NCI-H146 (cell line): ENCODE measurements at places on chromosomes 7 and 10.
A peak's percentile ranks its signal among the peaks of the same experiment; 100 is the strongest.

DNA sequence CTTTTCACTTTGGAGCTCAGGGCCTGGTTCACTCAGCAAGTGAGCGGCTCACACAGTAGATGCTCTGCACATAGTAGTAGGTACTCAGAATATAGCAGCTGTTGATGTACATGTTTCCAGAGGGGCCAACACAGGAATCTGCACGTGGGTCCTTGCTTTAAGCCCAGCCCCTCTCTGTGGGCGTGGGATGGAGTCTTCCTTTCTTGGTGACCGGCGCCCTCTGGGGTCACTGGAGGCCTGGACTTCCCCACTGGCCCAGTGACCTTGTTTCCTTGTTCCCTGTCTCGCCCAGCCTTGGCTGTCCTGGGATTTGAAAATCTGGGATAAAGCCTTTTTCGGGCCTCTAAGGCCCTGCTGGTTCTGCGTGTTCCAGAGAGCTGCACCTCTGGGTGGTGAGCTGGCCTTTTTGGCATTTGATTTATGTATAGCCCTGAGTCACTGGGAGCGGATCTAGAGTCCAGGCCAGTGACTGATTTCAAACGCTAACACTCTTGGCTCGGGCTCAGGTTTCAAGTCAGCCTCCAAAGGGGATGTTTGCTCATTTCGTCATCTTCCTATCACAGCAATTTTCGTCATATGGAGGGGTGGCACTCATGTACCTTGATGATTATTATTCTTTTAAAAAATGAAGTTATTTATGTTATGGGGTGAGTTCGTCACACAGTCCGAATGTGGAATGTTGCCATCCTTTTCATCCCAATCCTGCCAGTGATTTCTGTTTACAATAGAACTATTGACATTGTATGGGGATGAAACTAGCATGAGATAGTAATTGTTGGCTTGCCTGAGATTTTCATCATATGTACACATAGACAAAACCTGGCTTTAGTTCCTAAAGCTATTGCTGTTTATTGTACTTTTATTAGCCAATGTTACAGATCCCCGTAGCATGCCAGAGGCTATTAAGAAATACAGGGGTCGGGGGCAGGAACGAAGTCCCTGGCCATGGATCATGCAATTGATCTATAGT is 65.5 kb downstream of the CUX1 start:
- peak; percentile 65 for DNase-seq

DNA sequence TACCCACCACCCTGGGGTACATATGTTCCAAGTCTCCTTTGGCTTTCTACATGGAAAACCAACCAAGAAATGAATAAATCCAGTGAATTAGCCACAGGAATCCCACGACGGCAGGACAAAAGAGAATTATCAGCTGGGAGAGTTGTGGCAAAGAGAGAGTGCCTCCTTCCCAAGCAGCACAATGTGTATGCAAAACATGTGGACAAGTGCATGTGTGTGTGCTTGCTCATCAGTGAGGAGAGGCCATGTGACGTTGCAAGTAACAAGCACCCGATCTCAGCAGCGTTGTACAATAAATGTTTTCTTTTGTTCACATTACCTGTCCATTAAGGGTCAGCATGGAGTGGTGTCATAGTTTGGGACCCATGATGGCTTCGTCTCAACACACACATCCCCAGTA is 50.0 kb upstream of the EMX2 start:
- no peak for DNase-seq

DNA sequence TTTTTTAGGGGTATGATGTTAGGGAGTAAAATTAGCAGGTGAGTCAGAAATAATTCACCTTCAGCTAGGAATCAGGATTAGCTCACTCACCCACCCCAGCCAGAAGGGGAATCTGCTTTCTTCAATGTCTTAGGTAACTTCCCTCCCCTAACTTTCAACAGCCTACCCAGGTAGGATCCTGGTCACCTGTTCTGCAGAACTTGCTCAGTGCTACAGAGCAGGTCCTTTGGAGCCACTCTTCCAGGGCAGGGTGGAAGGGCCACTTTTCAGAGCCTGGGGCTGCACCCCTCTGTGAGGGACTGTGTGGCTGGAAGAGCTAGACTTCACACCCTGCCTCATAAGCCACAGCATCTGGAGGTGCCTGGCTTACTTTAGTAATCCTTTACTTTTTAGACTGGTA is 58.1 kb downstream of the SHH start:
- DNase-seq = no peak

- DNase-seq = no peak
These were observed 88.6 kb downstream of the VIM start for GRCh38 chr10:17316488-17317170.

DNA sequence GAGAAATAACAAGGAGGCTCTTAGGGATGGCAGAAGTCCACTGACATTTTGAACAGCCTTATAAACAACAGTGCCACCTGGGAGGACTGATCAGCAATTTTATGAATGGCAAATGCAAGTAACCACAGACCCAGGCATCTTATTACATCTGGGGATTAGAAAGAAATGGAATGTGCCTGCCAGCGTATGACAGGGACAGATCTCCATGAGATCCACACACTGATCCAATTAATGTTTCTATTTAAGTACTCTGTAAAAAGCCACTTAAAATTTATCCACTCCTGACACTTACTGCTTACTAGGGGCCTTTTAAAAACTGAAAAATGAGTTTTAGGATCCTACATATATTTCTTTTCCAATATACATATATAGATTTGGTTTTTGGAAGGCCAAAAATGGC is 28.6 kb downstream of the PARD3 start:
- no peak for DNase-seq

- DNase-seq = peak; percentile 77
These were observed 54.9 kb downstream of the SEMA3E start for GRCh38 chr7:83593921-83594475.

DNA sequence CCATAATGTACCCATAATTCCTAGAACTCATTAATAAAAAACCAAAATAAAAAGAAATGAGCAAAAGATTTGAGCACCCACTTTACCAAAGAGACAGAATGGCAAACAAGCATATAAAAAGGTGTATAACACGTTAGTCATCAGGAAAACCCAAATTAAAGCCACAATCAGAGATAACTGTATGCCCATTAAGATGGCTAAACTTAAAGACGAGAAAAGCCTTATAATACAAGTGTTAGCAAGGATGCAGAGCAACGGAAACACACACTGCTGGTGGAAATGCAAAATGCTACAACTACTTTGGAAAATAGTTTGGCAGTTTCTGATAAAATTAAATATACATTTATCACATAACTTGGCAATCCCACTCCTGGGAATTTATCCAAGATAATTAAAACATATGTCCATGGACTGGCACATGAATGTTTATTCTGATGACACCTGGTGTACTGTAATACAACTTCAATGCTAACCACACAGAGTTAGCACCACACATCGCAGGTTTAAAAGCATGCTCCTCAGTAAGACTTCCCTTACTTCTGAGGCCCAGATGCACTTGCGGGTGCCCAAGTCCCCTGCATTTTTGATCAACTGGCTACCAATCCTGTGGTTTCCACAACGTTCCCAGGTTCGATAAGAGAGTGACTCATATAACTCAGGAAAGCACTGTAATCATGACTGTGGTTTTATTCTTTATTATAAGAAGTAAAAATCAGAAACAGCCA is 158.6 kb downstream of the SNX13 start:
- no peak for DNase-seq

- no peak for DNase-seq
These were observed 304.2 kb downstream of the SDK1 start for GRCh38 chr7:3605222-3605621.

DNA sequence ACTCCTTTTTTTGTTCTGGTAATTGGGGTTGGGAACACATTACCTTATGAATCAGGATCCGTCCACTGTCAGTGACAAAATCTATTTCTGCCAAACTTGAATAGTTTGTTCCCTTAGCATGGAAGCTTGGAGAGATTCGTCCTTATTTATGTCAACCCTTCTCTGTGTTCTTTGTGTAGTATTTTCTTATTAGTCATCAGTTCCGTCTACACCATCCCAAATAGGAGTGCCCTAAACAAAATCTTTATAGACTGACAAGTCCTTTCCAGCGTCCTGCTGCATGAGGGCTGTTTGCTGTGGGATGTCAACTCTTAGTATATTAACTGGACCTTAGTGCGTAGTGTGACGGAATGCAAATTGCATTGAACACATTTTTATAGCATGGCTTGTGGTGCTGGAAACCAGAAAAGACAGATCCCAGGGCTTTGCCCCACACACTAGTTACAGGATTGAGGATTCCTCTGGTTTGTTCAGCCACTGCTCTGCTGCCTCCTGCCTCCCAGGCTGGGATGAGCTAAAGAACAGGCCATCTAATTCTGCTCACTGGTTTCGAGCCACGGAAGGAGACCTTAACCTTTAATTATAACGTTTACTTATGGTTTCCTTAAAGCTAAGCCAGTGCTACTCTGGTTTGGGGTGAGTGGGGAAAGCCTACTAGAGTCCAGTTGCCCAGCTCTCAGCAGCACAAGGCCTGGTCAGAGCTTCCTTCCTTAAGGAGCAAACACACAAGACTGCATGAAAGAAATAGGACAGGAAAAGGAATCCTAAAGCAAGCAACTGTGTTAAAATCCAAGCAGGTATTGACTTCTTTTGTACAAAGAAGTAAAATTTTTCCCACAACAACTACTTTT is 194.4 kb downstream of the CCSER2 start:
- no peak for DNase-seq

DNA sequence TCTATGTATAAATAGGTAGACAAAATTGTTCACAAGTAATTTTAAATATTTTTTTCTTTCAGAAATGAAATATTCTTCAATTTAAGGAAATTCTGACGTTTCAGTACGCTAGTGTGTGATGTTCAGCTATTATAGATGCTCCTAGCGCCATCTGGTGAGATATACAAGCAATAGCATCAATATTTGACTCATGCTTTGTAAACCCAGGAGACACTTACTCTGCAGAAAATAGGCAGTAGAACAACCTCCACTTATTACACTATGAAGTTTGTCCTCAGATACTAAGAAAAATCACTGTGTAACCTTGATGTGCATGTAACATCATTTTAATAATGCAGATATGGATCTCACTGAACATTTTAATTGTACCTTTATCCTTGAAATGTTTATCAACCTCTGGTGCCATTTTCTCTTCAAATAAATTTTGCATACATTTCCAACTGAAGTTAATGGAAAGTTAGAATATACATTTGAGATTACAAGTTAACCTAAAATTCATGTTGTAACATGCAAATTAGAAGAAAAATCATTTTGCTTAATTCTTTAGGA is 151.5 kb upstream of the FAM3C start:
- DNase-seq = peak; percentile 67

DNA sequence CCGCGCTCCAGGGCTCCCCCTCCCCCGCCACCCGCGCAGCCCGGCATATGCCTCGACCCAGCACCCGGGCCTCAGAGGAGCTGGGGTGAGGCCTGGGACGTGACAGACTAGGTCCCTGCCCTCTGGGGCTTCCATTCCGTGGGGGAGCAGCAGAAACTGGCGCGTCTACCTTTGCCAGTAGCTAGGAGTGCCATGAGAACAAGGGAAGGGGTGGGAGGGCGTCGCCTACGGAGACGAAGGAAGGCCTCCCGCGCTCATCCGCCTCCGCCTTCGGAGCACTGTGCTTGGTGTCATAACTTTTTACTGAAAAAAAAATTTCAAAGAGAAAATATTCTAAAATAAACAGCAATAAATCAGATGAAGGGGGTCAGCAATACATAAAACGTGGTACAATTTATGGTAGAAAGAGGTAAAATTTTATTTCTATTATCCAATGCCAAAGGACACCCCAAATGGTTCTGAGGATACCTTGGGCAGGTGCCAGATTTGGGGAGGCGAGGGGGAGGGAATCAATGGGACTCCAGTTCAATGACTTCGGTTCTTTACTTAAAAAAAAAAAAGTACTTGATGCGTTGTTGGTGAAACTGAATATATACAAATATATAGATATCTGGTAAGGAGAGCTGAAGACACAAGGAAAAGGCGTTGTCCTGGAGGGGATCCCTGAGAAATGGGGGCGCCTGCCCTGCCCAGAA is 35.1 kb upstream of the GRID1 start:
- DNase-seq = peak; percentile 54

DNA sequence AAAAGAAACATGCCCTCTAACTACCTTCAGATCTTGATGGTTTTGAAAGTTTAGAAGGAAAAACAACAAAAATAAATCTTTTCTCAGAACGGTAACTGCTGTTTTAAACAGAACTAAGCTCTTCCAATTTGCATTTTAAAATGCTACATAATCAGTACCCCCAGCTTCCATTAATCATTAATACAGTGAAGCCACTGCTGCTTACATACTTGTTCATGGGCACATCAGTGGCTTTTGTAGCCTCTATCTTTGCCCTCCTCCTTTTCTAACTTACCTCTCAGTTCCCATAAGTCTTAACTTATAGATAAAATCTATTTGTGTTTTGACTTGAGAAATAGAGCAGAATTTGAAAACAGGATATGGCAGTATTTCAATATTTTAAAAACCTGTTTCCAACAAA is 109.1 kb downstream of the POLL start:
- no peak for DNase-seq

DNA sequence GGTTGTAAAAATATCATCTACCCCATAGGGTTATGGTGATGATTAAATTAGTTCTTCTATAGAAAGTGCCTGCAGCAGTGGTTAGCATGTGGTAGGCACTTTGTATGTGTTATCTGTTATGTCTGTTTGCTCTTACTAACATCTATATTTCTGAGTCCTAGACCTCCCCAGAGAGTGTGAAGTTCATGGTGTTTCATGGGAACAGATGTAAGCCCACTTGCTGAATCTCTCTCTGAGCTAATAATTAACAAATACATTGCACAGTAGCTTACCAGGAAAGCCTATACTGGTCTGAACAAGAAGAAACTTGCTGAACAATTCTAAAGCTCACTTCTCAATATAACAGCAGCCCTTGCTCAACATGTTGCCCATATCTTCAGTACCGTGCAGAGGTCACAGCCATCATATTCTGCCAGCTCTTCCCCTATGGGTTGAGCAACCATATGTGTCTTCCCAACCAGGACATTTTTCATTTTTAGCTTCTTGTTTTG is 100.1 kb downstream of the NPSR1 start:
- no peak for DNase-seq

DNA sequence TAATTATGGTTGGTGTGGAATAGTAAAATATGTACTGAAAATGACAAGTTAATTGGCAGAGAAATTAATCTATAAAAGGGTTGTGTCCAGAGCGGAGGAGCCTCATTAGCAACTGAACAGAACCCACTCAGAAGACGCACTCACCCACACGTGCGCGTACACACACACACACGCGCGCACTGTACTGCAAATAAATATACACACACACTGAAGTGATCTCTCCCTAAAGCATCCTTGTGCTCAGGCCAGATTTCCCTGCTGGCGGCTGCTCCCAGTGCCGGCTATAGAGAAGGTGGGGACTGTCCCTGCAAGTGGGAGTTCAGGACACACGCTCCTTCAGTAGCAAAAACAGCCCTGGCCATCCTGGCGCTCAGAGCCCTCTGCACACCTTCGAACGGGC is 85.2 kb downstream of the CHST15 start:
- no peak for DNase-seq
